Pulmonary artery endothelial cell (primary cell): ENCODE measurements at places on chromosomes 7 and 10. TPM values are rescaled to one million over a fixed set of nuclear protein-coding genes. Genes with fewer than 3 reads are reported as not detected.

The MYL7 gene
- total RNA-seq, result not detected in 2 replicates

The UPK3B gene
- total RNA-seq, result not detected in 2 replicates

The GNAI1 gene
- total RNA-seq, result 4.2 and 10.0 TPM in 2 replicates

DNA sequence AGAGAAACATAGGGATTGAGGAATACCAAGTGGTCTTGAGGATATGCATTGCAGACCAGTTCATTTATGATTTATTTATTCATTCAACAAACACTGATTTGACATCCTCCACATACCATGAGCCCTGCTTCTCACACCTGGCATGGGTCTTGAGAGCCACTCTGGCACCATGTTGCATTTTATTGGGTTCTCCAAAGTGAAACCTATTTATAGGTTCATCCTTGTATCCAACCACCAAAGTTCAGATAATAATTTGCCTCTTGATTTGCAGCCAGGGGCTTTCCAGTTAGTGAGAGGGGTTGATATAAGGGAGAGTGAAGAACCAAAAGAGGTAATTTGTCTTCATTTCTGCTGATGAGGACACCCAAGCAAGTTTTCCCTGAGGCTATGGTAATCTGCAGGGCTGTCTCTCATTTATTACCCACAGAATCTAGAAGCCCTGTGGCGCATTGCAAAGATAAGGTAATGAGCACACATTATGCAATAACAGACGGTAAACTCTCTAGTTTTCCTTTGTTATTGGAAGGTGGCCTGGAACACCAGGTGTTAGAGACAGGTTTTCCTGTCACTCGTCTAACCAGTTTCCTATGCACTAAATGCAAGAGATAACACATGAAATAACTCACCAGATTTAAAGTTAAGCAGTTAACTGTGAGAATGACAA is 28.8 kb upstream of the ICA1 start:
- DNase-seq, result no peak

DNA sequence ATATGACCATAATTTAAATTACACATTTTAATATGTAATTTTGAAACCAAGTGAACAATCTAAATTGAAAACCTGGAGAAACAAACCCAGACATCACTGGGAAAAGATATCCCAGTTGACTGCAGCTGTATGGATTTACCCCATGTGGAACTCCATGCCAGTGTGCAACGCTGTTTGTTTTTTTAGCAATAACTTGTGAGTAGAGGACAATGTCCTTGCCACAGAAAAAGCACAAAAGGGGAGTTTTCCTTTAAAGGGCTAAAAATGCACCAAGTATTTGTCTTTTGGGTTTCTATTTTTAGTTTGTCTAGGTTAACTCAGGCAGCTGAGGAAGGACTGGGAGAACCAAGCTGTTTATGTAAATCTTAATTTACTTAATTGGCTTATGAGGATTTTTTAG is 15.1 kb upstream of the COL17A1 start:
- DNase-seq, result no peak

DNA sequence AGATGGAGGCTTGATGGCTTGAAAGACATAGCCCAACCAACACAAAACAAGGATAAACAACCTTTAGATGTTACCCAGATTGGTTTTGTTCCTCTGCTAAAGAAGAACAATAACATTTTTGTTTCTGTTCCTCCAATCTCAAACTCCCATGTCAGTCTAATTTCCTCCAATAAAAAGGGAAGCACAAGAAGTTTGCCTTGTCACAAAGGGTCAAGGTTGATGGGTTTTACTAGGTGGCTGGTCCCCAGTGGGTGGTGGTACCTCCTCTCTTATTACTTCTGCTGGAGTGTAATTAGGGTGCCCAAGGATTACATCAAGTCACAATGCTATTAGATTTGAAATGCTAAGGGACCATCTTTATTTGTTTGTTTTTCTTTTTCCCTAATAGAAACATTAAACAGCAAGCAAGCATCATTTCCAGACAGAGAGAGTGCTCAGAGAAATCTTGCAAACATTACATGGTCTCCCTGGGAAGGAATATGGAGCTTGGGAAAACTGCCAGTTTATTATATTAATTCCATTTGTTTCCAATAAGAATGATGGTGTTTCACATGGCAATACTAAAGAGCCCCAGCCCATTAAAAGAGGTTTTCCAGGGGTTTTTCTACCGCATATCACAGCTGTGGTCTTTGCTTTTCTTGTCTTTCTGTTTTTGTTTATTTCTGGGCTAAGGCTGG is 78.3 kb upstream of the AOAH start:
- DNase-seq, result no peak
